Activated CD4-positive, alpha-beta T cell treated with anti-CD3 and anti-CD28 coated beads, Interleukin-2, amount 10 ng/mL, durations not matched to agents 7 days and 5 days (primary cell): ENCODE measurements at places on chromosomes 13 and 19.

DNA sequence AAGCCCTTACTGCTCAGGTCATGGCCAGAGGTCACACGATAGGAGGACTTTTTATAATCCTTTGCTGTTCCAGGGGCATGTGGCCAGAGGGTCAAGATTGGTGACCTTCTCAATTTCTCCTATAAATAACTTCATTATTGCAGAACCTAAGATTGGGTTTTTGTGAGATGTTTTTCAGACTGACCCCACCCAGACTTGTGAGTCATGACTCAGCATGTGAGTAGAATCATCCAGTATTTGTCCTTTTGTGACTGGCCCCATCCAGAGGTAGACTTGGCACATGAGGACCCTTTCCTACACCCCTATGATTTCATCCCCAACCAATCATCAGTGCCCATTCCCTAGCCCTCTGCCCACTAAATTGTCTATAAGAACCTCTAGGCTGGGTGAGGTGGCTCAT is 84.5 kb upstream of the ABCC4 start:
- H3K4me1 ChIP-seq, result peaks cover under 1% of the 10 kb centered on the region
- H3K27me3 ChIP-seq, result peaks cover 12% of the 10 kb centered on the region
- no peak overlapping the region for H3K4me3 ChIP-seq
- no peak overlapping the region for H3K27ac ChIP-seq
- no peak for DNase-seq
- H3K36me3 ChIP-seq, result no peaks in the 10 kb centered on the region

GRCh38 chr13:37412241-37412921 is 186.2 kb downstream of the POSTN start:
- no peaks in the 10 kb centered on the region for H3K27me3 ChIP-seq
- no peaks in the 10 kb centered on the region for H3K36me3 ChIP-seq
- H3K4me3 ChIP-seq, result no peak overlapping the region
- no peak for DNase-seq

DNA sequence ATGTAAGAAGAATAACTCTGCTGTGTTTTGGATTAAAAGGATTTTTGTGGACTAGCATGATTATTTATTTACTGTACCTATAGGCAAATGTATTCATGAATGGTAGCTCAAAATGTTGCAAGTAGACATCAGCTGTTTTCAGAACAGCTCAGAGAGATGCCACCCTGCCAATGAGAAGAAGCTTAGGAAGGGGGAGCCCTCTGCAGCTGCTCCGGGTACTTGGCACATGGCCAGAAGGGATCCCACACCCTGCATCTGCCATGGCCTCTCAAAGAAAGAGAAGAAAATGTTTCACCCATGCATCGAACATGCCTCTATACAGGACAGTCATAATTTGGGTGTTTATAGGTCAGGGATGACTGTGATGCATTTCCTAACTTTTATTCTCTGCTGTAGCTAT is 30.5 kb upstream of the MBNL2 start:
- peaks cover 7% of the 10 kb centered on the region for H3K4me1 ChIP-seq
- H3K27me3 ChIP-seq, result peaks cover 4% of the 10 kb centered on the region
- no peak for DNase-seq
- no peak overlapping the region for H3K4me3 ChIP-seq
- H3K27ac ChIP-seq, result no peak overlapping the region

GRCh38 chr19:1428738-1429391 is 9.3 kb upstream of the RPS15 start:
- peaks cover 27% of the 10 kb centered on the region for H3K36me3 ChIP-seq
- no peak overlapping the region for H3K27ac ChIP-seq
- DNase-seq, result no peak
- H3K4me3 ChIP-seq, result no peak overlapping the region

DNA sequence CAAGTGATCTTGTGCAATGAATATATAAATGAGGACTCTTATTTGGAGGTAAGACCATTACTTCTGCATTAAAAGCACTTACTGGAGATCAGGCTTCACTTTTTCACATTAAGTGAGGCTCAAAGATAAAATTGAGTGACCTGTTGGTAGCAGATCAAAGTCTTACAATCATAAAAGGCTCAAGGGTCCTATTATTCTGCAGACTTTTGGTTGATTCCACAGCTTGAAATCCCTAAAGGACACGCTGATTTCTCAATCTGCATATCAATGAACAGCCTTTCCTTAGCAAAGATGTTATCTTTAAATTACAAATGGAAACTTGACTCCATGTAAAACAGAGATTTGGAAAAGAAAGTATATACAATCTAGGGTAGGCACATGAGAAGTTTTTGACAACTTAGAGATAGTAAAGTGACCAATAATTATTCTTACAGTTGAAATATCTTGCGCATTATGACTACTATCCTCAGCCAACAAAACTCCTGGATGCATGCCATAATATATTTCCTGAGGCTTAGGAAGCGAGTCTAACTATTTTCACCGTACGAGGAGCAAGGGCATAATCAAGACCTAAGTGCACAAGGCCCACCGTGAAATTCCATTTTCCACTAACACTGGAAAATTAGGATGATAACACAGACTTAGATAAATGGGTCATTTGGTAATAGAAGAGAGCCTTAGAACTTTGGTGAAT is 640.7 kb downstream of the LIG4 start:
- no peak overlapping the region for H3K27ac ChIP-seq
- no peak for DNase-seq
- H3K4me1 ChIP-seq, result no peaks in the 10 kb centered on the region
- H3K4me3 ChIP-seq, result no peak overlapping the region

DNA sequence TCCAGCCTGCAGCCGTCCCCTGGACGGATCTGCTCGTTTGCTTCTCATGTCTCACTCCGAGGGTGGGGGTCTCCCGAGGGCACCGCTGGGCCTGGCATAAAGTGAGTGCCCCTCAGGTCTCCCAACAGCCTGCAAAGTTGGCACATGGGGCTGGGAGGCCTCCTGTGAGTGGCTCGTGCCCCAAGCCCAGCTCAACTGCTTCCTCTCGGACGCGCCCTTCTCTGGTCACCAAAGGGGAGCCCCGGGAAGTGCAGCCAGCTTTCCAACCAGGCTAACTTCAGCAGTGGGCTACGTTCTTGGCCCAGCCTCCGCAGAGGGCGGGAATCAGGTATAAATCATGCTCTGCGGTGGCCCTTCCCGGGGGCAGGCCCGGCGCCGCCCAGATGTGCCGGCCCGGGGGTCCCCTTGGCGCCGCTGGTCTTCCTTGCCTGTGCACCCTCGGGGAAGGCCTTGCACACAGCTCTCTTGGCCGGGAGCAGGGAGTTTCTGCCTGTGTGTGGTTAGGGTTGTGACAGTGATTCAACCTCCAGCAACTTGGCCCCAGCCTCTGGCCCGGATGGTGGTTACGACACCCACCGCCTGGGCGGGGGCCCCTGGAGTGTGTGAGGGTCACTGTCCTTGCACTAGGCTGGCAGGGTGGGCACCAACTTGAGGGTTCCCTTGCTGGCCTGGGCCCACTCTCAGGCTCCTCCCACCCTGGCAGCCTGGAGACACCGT is 20.7 kb downstream of the CEBPG start:
- H3K27ac ChIP-seq, result no peak overlapping the region
- no peak for DNase-seq
- no peaks in the 10 kb centered on the region for H3K4me1 ChIP-seq
- H3K27me3 ChIP-seq, result no peaks in the 10 kb centered on the region

GRCh38 chr19:55483706-55484592 is 1.0 kb upstream of the NAT14 start:
- H3K36me3 ChIP-seq, result peaks cover 3% of the 10 kb centered on the region
- no peak overlapping the region for H3K27ac ChIP-seq
- peak overlapping the region; percentile 74 for H3K4me3 ChIP-seq
- DNase-seq, result no peak
- H3K4me1 ChIP-seq, result peaks cover 19% of the 10 kb centered on the region
- no peaks in the 10 kb centered on the region for H3K27me3 ChIP-seq

- H3K27ac ChIP-seq, result no peak overlapping the region
- DNase-seq, result no peak
- no peaks in the 10 kb centered on the region for H3K36me3 ChIP-seq
- no peaks in the 10 kb centered on the region for H3K27me3 ChIP-seq
- no peaks in the 10 kb centered on the region for H3K4me1 ChIP-seq
These were observed 128.3 kb downstream of the URI1 start for GRCh38 chr19:30070198-30070967.

GRCh38 chr13:83325125-83325853 is 557.0 kb downstream of the SLITRK1 start:
- H3K27ac ChIP-seq, result no peak overlapping the region
- no peaks in the 10 kb centered on the region for H3K4me1 ChIP-seq
- DNase-seq, result no peak
- H3K4me3 ChIP-seq, result no peak overlapping the region

- no peak for DNase-seq
- no peaks in the 10 kb centered on the region for H3K27me3 ChIP-seq
- H3K4me3 ChIP-seq, result no peak overlapping the region
These were observed 5.9 kb upstream of the SERTAD1 start for GRCh38 chr19:40431698-40432097.

- peaks cover 18% of the 10 kb centered on the region for H3K27me3 ChIP-seq
- H3K36me3 ChIP-seq, result no peaks in the 10 kb centered on the region
- no peaks in the 10 kb centered on the region for H3K4me1 ChIP-seq
- H3K27ac ChIP-seq, result no peak overlapping the region
These were observed 74.7 kb downstream of the MZT1 start for GRCh38 chr13:72652681-72653080.

GRCh38 chr19:54554006-54554405 is 19.6 kb upstream of the LILRA2 start:
- no peak overlapping the region for H3K4me3 ChIP-seq
- peaks cover 26% of the 10 kb centered on the region for H3K27me3 ChIP-seq
- H3K4me1 ChIP-seq, result peaks cover 11% of the 10 kb centered on the region
- DNase-seq, result no peak
- H3K27ac ChIP-seq, result no peak overlapping the region

GRCh38 chr13:107466326-107467099 is 748.8 kb downstream of the LIG4 start:
- H3K4me1 ChIP-seq, result no peaks in the 10 kb centered on the region
- H3K4me3 ChIP-seq, result no peak overlapping the region
- no peaks in the 10 kb centered on the region for H3K27me3 ChIP-seq
- H3K27ac ChIP-seq, result no peak overlapping the region
- DNase-seq, result no peak

DNA sequence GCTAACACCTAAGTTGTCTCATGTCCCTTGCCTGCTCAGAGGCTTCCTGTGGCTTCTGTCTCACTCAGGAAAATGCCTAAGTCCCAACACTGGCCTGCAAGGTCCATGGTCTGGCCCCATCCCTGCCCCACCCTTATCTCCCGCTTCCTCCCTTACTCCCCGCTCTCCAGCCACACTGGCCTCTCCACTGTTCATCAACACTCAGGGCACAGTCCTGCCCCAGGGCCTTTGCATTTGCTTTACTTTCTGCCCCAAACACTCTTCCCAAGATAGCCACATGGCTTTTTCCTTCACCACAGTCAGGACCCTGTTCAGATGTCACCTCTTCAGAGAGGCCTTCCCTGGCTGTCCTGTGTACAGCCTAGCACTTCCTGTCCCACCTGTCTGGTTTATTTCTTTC is 32.1 kb upstream of the IGSF23 start:
- H3K4me1 ChIP-seq, result no peaks in the 10 kb centered on the region
- H3K27me3 ChIP-seq, result no peaks in the 10 kb centered on the region
- no peak for DNase-seq
- no peak overlapping the region for H3K4me3 ChIP-seq
- no peaks in the 10 kb centered on the region for H3K36me3 ChIP-seq

- no peak overlapping the region for H3K4me3 ChIP-seq
- H3K27me3 ChIP-seq, result no peaks in the 10 kb centered on the region
- H3K4me1 ChIP-seq, result no peaks in the 10 kb centered on the region
- H3K36me3 ChIP-seq, result no peaks in the 10 kb centered on the region
- no peak overlapping the region for H3K27ac ChIP-seq
- DNase-seq, result no peak
These were observed 778.7 kb downstream of the OLFM4 start for GRCh38 chr13:53807251-53807834.
